CD4-positive, alpha-beta T cell treated with Interleukin-15 for 4 hours (primary cell): ENCODE measurements at places on chromosomes 4 and X.

GRCh38 chr4:118936406-118936805, 47.8 kb downstream of the SYNPO2 start:
- no peak for DNase-seq

DNA sequence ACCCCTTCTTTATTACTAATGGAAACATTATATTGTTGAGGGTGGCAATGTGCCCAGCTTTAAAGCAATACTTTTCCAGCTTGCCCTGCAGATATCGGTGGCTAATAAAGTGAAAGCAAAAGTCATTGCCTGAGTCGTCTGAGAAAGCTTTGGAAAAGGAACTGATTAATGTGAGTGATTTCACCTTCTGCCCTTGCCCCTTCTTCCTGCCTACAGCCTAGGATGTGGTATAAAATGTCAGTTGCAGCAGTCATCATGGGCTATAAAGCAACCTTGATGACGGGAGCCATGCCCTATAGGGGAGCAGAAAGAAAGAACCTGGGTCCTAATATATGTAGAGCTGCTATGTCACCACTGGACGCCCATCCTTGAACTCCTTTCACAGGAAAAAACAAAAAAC, 132.4 kb upstream of the USP9X start:
- DNase-seq: peak; percentile 5

GRCh38 chrX:126836186-126836585, 16.7 kb downstream of the PRR32 start:
- DNase-seq: no peak

- DNase-seq: no peak
Measured at GRCh38 chr4:40114206-40114605, 57.6 kb downstream of the N4BP2 start.

DNA sequence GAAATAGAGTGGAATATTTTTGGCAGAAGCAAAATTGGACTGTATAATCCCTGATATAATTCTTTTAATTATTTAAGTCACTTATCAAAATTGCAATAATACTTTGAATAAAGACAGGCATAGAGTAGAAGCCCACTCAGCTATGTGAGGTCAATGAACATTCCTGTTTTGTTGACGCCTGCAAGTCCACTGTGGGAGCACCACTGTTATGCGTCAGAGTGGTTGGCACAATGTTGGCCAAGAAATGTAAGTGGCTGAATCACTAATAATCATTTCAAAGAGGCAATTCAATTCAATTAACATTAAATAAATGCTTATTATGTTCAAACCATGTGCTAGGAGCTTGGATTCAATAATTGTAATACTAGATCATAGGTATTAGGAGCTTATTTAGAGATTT, 221.0 kb downstream of the SPCS3 start:
- no peak for DNase-seq

- DNase-seq: no peak
Measured at GRCh38 chr4:38268837-38269236, 308.6 kb downstream of the PTTG2 start.

DNA sequence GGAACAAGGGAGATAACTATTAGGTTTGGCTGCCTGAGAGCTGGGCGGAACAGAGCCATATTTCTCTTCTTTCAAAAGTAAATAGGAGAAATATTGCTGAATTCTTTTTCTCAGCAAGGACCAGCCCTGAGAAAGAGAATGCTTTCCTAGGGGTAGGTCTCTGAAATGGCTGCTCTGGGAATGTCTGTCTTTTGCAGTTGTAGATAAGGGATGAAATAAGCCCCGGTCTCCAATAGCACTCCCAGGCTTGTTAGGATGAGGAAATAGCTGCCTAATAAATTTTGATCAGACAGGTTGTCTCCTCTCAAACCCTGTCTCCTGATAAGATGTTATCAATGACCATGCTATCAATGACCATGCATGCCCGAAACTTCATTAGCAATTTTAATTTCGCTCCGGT, 207.8 kb upstream of the KIT start:
- DNase-seq: no peak

DNA sequence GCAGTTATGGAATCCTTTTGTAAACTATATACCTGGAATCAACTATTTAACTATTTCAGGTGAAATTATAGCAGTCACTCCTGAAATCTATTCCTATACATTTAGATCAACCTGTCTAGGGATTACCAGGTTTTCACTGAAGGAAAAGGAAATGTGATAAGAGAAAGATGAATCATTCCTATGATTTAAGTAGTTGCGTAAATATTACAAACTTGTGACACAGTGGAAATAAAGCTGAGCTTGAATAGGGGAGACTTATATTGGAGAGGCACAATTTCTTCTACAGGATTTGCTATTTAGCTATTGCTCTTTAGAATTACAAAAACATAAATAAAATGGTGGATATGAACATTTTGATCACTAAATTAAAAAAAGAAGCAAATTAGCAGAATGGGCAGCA, 284.1 kb upstream of the EPHA5 start:
- DNase-seq: no peak

GRCh38 chrX:49070988-49071387, 2.8 kb downstream of the PRAF2 start:
- no peak for DNase-seq

GRCh38 chrX:283115-283845, 2.1 kb downstream of the PLCXD1 start:
- peak; percentile 86 for DNase-seq

DNA sequence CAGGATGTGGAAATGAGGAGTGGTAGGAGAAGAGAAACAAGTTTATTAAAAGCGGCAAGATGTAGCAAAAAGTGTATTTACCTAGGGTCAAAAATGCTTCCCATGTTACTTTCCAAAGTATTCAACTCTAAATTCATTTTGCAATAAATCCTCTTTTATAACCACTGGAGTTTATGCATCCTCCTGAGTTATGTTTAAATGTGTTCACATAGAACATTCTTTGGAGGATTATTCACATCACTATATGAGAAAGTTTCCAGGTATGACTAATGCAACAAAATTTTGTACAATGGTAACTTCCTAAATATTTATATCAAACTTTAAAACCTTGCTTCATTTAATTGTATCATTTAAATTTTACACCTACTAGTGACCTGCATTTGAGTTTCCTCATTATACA, 870.6 kb upstream of the SLIT2 start:
- DNase-seq: no peak

- no peak for DNase-seq
Measured at GRCh38 chrX:53247928-53248327, 22.9 kb upstream of the KDM5C start.

GRCh38 chr4:145481942-145482208, 222 bp downstream of the SMAD1 start:
- no peak for DNase-seq

GRCh38 chrX:103585411-103586313, at the start of gene TCEAL4:
Gene TCEAL4, plus strand, starts transcription at chrX:103585515. Its CDS starts 1,161 bp downstream, at chrX:103586676.
- peak; percentile 23 for DNase-seq

GRCh38 chr4:188130355-188130754, 8.9 kb upstream of the TRIML1 start:
- no peak for DNase-seq

DNA sequence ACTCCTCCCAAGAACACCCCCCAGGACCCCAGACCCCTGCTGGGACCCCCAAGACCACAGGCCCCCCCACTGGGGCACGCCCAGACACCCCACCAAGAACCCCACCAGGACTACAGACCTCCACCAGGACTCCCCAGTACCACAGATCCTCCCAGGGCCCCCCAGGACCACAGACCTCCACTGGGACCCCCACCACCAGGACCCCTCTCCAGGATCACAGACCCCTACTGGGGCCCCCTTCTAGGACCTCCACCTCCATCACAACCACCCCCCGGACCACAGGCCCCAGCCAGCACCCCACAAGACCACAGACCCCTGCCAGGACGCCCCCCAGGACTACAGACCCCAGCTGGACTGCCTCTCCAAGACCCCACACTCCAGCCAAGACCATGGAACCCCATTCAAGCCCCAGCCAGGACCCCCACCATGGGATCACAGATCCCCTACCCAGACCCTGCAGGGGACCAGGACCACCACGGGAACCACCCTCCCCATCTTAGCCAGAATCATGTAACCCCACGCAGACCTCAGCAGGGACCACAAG, 855 bp upstream of the DHRSX start:
- DNase-seq: no peak

GRCh38 chrX:65985211-65985610, 54.7 kb downstream of the VSIG4 start:
- DNase-seq: no peak

DNA sequence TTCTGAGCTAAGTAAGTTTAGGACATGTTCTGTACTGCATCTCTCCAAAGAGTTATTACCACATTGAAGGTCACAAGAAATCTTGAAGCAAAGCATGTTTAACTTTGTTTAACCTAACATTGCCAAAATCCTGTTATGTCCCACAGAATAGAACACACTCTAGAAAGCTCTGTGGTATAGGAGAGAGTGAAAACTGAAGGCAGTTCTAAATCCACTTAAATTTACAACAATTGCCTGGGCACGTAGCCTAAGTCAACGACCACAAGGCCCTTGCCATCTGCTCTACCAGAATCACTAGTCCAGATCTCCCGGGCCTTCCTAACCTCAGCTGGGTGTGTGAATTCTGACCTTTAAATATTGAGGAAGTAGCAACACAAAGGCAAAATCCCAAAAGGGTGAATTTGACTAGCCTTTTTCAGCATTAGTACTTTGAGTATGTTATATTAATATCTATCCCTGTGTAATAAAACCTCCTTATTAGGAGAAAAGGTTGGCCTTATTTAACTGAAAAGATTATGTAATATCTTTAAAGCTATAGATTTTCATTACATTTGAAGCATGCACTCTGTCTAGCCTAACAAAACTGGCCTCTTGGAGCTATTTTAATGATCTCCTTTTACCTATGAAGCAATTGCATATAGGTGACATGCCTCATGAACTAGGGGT, 4.5 kb upstream of the MAML3 start:
- DNase-seq: no peak

DNA sequence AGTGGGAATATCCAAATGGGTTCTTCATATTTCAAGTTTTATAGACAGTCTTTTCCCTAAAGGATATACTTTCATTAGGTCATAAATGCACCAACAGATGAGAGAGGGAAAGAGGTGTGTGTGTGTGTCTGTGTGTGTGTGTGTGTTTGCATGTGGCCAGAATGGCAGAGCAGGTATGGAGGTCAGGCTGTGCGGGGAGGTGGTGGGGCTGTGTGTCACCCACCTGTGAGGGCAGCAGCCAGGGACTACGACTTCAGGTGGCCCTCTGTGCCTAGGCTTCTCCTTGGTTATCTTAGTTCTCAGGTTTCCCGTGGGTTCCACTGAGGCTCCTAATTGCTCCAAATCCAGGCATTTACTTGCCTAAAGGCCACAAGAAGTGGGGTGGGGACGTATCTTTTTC, 14.6 kb downstream of the HAND2 start:
- no peak for DNase-seq

- DNase-seq: no peak
Measured at GRCh38 chr4:78666830-78667258, 109.3 kb upstream of the BMP2K start.

- peak; percentile 22 for DNase-seq
Measured at GRCh38 chrX:9873952-9874351, 87.7 kb downstream of the SHROOM2 start.

DNA sequence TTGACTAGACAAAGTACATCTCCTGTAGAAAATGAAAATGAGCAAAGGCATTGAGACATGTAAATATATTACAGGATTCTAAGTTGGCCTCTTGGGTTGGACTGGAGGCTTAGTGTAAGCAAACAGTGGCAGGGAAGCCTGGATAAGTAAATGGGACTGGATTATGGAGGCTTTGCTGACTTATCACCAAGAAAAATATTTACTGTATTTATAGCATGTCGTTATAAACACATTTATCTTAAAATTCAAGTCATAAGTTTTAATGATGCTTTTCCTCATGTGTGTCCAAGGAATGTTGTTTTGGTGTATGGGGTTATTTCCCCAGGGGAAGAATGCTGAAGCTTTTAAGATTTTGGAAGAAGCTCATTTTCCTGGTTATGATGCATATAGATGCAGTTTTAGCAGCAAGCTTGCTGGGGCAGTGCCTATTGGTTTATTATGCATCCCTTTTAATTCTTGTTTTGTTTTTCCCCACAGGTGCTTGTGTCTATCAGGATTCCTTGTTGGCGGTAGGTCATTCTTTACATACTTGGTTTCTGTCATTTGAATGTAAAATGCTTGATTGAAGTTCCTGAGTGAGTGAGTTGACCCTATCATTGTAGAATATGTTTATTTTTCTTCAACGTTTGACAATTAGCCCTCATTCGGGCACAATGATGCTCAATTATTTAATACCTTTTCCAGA, 8.5 kb downstream of the FRAS1 start:
- no peak for DNase-seq

GRCh38 chr4:6568689-6569332, 6.2 kb upstream of the MAN2B2 start:
- DNase-seq: no peak

GRCh38 chr4:71648448-71648847, 135.4 kb downstream of the GC start:
- DNase-seq: no peak

GRCh38 chrX:119398974-119399771, at the start of gene SLC25A43:
Gene SLC25A43, plus strand, starts transcription at chrX:119399336. Its CDS starts 68 bp downstream, at chrX:119399404.
- DNase-seq: peak; percentile 17

DNA sequence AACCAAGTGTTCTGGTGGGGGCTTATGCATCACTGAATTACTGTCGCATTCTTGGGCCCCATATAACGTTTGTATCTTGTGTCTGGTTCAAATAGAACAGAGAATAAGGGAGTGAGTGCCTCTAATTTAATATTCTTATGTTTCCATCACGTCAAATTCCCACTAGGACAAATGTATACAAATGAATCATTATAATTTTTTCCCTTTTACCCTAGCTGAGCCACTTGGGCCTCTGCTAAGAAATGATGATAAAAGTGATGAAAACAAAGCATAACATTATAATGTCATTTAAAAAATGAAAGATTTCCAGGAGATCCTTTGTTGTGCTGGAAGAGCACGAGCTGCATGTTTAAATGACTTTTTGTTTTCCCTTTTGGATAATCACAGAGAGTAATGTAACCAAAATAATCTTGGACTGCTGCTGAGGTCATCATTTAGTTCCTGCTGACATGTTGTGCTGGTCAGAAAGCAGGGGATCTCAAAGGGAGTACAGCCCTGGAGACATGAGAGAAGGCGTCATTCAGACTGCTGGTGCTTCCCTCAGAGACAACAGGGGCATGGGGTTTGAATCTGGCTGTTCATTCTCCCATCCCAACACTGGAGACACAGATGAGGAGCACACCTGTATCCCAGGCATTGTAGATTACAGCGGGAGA, 105.1 kb upstream of the SCOC start:
- no peak for DNase-seq

DNA sequence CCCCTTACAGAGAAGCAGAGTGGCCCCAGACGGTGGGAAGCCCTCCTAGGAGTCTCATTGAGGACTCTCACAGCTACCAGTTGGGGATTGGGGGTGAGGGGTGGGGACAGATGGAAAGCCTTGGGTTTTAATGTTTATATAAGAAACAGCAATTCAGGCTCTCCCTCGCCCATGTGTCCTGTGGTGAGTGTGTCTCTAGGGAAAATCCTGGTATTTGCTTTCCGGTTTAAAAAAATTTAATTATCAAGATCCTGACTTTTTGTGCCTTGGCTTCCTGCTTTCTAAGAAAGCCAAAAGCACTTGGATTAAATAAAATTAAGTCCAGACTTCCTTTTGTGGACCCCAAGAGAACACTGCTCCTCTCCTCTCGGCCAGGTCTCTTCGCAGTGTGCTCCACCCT, 93.8 kb downstream of the SOWAHB start:
- no peak for DNase-seq

GRCh38 chrX:102767287-102767686, 46.7 kb downstream of the GPRASP3 start:
- DNase-seq: no peak
